ENCODE measurements at places on chromosomes 11 and 22.

GRCh38 chr11:66221726-66222236 is 46.7 kb upstream of the RAB1B start:
- DNase-seq, result no peak

- no peak for DNase-seq
Observed at GRCh38 chr11:67544616-67545242, 21.5 kb upstream of the CABP2 start.

GRCh38 chr22:35116817-35117216 is 50.9 kb downstream of the ISX start:
- DNase-seq, result no peak

DNA sequence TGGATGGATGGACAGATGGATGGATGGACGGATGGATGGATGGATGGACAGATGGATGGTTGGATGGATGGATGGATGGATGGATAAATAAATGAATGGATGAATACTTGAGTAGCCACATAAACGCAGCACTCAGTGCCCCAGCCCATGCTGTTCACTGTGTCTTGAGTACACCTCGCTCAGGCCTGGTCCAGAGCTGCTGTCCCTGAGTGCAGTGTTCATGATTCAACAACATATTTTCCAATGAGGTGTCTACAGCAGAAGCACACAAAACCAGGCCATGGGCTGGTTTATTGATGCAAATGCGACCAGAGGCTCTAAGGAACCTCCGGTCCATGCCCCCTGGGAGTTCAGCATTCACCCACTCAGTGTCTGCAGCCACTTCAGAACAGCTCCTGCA is 584.3 kb downstream of the BRD1 start:
- no peak for DNase-seq

DNA sequence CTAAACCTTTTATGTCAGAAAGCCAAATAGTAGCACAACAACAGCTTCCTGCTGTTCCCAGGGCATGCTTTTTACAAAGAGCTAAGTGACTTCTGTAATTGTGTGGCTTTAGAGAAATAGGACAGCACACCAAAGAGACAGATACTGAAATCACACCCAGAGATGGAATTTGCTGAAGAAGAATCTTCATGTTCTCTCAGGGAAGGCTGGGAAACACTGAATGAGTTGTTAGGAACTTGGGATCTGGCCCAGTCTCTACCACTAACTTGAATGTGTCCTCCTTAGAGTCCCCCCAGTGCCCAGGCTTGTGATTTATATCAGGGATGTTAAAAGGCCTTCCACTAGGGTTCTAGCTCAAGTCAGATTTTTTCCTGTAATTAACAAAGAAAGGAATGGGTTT is 175.2 kb downstream of the DBX1 start:
- no peak for DNase-seq

DNA sequence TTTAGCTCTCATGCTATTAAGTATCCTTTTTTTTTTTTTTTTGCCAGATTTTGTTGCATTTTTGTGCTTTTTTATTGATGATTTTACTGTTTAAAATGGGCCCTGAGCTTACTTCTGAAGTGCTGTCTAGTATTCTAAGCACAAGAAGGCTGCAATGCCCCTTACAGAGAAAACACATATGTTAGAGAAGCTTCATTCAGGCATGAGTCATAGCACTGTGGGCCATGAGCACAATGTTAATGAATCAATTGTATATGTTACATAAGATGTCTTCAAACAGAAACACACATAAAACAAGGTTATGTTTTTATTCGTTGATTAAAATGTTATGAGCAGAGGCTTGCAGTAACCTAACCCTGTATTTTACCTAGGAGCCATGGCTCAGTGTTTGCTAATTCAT is 117.8 kb upstream of the C11orf87 start:
- DNase-seq, result no peak

GRCh38 chr11:78690352-78690987 is 115.8 kb upstream of the NARS2 start:
- no peak for DNase-seq

DNA sequence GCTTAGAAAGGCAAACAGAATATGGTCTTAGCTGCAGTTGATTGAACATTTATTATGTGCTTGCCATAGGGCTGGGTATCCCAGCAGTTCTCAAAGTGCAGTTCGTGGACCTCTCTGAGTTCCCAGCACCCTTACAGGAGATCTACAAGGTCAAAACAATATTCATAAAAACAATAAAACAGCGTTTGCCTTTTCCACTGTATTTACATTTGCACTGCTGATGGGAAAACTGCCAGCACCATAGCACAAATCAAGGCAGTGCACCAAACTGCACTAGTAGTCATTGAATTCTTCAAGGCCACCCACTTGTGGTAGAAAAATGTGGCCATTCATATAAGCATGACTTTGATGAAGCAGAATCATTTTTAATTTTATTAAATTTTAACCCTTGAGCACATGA is 128.1 kb downstream of the CCDC34 start:
- DNase-seq, result no peak

- no peak for DNase-seq
Observed at GRCh38 chr11:34318111-34319037, 39.4 kb downstream of the ABTB2 start.

GRCh38 chr11:72411623-72412419 is 22.5 kb downstream of the CLPB start:
- DNase-seq, result peak; percentile 66

DNA sequence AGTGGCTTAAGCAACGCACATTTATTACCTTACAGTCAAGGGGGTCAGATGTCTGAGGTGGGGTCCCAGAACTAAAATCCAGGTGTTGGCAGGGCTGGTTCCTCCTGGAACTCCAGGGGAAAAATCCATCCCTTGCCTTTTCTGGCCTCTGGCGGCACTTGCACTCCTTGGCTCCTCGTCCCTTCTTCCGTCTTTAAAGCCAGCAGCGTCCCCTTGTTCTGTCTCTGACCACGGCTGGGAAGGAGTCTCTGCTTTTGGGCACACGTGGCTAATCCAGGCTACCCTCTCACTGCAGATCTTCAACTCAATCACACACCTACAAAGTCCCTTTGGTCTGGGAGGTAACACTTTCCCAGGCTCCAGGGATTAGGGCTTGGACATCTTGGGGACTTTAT is 73.5 kb upstream of the WNT7B start:
- no peak for DNase-seq

GRCh38 chr22:45882881-45883810 is 93.8 kb downstream of the WNT7B start:
- DNase-seq, result no peak

GRCh38 chr11:2399488-2400068 is 972 bp upstream of the TSSC4 start:
- DNase-seq, result no peak

- no peak for DNase-seq
Observed at GRCh38 chr11:120810251-120810650, 213.7 kb upstream of the TBCEL start.

- no peak for DNase-seq
Observed at GRCh38 chr11:100208207-100208606, 478.9 kb upstream of the ARHGAP42 start.

GRCh38 chr11:94731880-94732601 is 36.1 kb upstream of the AMOTL1 start:
- no peak for DNase-seq

All from GM20000 (cell line).